ENCODE measurements at places on chromosomes 5 and 9.

DNA sequence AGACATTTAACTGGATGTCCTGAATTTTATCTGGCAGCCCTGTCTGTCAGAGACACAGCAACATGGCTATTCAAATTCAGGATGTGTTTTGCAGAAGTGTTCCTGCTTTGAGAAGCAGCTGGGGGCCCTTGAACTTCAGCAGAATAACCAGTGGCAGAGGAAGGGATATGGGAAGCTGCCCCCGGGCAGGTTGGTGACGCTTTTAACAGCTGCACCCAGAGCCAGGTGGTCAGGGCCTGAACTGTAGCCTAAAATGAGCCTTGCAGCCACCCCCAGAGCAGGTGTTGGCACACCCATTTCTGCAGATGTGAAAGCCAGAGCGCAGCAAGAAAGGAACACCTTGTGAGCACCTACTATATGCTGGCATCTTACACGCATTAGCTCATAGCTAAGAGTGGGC is 128.7 kb upstream of the BOD1 start:
- no peak for DNase-seq

GRCh38 chr9:78549711-78550110 is 252.8 kb downstream of the PSAT1 start:
- DNase-seq = no peak

DNA sequence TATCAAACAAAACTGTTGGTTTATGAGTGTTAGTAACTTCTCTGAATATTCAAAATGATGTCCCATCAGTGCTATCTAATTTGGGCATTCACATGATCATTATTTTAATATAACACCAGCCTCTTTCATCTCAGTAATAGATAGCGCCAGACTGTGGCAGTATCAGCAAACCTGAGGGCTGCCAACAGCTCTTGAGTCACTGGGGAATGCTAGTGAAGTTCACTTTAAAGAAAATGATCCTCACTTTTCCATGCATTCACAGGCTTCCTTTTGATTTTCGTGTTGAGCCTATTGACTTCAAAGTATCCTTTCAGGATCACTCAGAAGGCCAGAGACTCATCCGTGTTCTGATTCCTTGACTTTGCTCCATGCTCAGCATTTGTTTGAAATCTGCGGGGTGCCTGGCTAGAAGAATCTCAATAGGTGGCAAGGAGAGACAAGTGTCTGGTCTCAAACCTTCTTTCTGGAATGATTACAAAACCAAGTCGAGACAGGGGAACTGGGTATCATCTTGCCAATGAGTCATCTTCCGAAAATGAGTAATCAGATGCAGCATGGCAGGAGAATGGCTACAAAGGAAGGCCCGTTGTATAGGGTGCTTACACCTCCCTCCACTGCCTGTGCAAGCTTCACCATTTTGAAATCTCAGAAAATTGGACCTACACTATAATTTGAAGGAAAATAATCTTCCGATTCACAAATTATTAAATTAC is 509.1 kb downstream of the RASEF start:
- no peak for DNase-seq

DNA sequence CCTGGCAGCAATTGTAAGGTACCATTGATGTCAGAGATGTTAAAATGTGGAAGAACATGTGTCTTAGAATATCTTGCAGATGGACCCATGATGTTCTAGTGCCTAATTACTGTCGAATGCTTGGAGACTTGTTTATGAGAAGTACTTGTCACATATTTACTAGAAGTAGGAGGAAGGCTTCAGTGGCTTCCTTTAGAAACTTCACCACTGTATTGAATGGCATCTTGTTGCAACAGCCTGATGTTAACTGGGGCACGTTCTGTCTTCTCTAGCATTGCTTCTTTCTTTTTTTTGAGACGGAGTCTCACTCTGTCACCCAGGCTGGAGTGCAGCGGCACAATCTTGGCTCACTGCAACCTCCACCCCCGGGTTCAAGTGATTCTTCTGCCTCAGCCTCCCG is 16.5 kb downstream of the UGCG start:
- no peak for DNase-seq

DNA sequence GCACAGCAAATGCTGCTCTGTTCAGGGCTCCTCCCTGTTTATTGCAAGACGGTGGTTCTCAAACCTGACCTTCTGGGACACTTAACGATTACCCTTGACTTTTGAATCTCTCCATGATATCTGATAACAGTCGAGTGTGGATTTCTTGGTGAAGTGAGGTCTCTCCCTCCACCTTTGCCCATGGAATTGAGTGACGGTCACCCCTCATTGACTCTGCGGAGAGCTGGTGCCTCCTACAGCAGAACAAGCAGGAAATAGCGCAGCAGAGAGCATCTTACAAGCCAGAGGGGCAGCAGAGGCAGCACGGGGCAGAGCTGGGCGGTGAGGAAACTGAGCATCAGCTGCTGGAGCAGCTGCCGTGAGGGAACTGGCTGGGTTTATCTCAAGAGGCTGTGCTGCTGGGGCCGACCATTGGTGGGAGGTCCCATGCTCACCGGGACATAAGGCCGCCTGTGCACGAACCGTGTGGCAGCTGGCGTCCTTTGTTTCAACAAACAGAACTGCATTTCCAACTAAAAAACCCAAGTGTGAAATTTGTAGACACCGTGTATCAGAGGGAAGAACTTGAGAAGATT is 189.8 kb downstream of the MTRR start:
- no peak for DNase-seq

- DNase-seq = no peak
These were observed 163.5 kb downstream of the NR2F1-AS1 start for GRCh38 chr5:93417490-93417889.

- no peak for DNase-seq
These were observed 165.3 kb downstream of the ERCC6L2 start for GRCh38 chr9:96040591-96041461.

DNA sequence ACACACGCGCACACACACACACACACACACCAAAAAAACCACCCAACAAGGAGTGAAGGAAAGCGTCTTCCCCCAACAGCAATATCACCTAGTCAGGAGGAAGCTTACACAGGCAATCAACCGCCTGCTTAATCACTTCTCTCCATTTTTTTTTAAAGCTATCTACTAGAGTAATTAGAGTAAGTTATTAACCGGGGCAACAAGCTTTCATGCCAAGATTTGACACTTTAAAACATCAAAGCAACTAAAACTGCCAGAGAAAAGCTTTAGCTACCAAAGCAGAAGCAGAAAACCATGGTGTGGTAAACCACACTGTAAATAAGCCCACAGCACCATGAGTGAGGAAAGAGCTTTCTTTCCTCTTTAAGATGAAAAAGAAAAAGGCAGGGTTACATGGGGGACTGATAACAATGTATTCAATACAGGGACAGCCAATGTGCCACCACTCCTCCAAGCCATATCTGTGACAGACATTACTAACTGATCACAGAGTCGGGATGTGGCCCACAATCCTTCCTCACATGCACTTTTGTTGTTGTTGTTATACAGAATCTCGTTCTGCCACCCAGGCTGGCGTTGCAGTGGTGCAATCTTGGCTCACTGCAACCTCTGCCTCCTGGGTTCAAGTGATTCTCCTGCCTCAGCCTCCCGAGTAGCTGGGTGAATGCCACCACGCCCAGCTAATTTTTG is 282.1 kb downstream of the CRB2 start:
- DNase-seq = no peak

DNA sequence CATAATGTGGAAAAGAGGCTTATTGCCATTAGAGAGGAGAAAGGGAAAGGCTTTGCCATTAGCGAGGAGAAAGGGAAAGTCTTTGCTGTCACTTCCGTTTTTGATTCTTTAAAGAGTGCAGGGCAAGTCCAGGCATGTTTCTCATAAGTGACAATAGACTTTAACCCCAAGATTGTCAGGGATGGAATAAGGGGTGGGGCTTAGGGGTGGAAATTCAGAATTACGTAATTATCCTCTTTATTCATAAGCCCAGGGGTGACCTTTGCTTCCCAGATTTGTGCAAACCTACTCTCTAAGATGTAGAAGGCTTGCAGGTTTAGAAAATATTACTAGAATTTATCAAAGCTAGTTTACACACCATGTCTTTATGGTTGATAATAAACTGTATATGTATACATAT is 2.3 kb upstream of the PLK2 start:
- no peak for DNase-seq

GRCh38 chr9:2299156-2299842 is 284.2 kb downstream of the SMARCA2 start:
- DNase-seq = no peak

DNA sequence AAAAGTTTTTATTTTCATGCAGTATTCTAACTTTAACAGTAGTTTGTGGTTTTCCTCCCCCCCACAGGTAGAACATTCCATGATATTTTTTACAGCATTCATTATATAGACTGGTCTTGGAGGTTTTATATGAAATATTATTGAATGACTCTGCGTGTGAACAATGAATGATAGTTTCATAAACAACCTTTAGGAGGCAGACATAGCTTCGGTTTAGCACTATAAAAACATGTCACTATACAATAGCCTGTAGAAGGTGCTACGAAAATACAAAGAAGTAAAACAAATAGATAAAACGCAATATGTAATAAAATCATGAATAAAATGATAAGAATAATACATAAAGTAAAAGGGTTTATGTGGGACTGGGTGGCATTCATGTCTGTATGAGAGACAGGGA is 8.5 kb downstream of the KLF4 start:
- DNase-seq = no peak

DNA sequence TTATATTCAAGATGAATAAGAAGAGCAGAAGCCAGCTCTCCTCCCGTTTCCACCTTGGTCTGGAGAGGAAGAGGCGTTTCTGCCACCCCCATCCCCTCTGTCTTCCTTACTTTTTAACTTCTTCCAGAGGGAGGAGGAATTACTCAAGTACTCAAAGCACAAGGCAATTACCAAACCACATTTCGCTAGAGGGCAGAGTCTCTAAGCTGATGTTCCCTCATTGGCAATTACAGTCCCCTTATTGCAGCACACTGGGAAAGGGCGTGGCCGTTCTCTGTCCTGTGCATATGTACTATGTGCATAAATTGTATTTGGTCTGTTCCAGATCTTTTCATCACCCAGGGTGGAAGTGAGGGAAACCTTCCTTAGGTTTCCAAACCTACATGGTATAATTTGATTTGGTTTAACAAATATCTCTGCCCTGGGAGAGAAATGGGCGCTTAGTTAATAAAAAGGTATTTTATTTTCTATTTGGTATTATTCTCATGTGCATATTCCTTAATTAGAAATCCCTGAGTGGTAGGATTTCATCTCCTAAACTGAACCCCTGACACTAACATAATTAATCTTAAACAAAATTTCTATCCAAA is 29.8 kb upstream of the ALDOB start:
- DNase-seq = no peak

DNA sequence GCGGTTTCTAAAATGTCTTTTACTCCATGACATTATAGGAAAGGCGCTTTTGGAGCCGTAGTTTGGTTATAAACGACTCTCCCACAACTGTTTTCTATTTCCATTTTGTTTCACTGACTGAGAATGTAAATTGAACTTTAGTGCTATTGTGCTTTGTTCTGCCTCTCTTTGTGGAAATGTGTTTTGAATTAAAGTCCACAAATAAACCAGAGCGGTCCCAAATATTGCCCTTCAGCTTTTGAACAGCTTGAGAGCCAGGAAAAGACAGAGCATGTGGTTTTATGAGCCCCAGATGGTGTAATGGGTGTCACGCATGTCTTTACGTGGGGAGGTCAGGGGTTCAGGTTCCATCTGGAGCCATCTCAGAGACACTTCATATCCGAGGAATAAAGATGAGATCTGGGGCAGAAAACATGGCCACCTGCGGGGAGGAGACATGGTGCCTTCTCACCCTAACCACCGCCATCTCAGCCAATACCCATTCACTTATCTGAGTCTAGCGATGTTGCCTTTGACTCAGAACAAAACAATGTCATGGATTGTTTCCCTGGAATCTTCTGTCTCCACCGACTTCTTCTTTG is 42.5 kb upstream of the ROR2 start:
- DNase-seq = no peak

DNA sequence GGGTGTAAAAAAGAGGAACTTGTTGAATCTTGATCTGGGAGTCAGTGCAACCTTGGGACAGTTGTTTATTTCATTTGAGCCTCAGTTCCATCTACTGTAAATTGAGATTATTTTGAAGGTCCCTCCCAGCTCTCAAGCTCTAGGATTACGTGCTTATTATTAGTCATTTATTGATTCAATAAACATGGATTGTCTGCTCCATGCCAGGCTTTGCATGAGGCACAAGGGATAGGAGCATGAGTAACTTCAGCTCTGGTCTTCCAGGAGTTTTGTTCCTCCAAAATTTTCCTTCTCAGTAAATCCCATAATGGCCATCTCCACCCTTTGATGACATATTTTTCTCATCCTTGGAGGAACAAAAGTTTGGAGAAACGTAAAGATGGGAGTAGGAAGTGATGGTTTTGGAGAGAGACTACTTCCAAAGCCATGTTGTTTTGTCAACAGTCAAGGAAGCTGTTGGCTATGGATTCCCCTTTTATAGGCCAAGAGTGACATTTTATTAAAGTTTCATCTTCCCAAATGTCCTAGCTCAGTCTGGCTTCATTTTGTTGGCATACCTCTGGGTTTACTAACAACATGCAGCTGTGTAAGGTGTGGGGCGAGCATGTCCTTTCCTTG is 244.6 kb downstream of the DMRT2 start:
- DNase-seq = no peak

DNA sequence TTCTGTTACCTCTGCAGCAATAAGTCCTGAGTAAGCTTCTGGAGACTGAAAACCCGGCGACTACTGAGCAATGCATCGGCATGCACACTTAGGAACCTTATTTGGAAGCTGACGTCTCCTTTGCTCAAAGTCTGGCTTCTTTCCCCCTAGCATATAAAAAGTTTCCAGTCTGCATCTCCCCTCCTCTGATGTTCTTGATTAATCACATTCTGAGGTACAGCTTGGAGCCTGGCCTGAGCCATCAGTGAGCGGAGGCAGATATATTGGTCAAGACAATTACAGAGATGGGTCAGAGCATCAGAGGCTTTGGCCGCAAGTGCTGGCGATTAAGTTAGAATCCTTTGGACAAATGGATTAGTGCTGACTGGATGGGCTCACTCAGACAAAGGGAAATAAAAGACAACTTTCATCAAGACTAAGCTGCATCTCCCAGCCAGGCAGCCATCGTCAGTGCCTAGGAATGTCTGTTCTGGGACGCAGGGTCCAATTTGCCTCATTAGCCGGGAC is 140.7 kb downstream of the MTX3 start:
- no peak for DNase-seq

- DNase-seq = no peak
These were observed 159.8 kb downstream of the FBN2 start for GRCh38 chr5:128378196-128378595.

- no peak for DNase-seq
These were observed 15.6 kb upstream of the EPB41L4A start for GRCh38 chr5:112434641-112435040.

GRCh38 chr5:74336297-74336696 is 304.2 kb downstream of the ENC1 start:
- no peak for DNase-seq

- DNase-seq = no peak
These were observed 30.5 kb upstream of the TARS1 start for GRCh38 chr5:33410221-33410620.

GRCh38 chr9:134461426-134461982 is 135.2 kb downstream of the RXRA start:
- DNase-seq = no peak
